NCI-H1105 treated with DMSO at 0.1 percent for 48 hours (cell line): ENCODE measurements at places on chromosomes 1 and 21.

- no peak for DNase-seq
Measured at GRCh38 chr1:229385853-229386456, 43.1 kb upstream of the CCSAP start.

- no peak for DNase-seq
Measured at GRCh38 chr21:31511258-31511657, 148.2 kb upstream of the SOD1 start.

DNA sequence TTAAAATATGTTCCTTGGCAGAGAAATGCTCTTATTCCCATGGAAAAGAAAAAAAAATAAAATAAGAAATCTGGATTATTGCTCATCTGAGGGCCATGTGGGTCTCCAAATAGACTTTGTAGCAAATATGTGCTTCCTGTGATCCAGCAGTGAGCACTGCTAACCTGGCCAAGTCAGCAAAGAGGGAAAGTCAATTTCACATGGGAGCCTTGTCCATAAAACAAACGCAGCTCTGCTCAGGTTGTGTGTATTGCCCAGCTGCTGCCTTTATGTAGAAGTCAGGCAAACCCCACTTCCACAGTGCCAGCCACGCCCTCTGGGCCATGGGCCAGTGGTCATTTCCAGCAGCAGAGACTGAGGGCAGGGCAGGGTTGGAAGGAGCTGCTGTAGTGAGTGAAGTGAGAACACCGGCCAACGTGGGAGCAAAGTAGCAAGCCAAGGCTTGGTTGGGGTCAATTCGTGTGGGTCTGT is 174.3 kb downstream of the LYPLAL1 start:
- no peak for DNase-seq

- DNase-seq: no peak
Measured at GRCh38 chr1:18608534-18608933, 22.1 kb upstream of the PAX7 start.

GRCh38 chr1:233085566-233085965 is 135.2 kb downstream of the NTPCR start:
- DNase-seq: no peak

GRCh38 chr1:198523182-198523950 is 17.1 kb downstream of the ATP6V1G3 start:
- DNase-seq: no peak

- no peak for DNase-seq
Measured at GRCh38 chr1:59179673-59180072, 117.2 kb upstream of the FGGY start.

DNA sequence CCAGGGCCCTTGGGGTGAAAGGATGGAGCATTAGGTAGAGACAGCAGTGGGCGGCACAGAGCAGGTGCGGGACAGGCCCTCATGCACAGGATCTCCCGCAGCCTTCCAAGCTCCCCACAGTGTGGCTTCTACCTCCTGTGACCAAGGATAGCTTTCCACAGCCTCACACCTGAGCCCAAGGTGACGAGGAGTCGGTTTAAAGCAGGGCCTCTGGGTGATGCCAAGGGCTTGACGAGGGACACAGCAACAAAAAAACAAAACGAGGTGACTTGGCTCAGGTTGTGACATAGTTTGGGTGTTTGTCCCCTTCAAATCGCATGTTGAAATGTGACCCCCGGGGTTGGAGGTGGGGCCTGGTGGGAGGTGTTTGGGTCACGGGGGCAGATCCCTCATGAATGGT is 15.3 kb downstream of the RSPH1 start:
- DNase-seq: no peak

DNA sequence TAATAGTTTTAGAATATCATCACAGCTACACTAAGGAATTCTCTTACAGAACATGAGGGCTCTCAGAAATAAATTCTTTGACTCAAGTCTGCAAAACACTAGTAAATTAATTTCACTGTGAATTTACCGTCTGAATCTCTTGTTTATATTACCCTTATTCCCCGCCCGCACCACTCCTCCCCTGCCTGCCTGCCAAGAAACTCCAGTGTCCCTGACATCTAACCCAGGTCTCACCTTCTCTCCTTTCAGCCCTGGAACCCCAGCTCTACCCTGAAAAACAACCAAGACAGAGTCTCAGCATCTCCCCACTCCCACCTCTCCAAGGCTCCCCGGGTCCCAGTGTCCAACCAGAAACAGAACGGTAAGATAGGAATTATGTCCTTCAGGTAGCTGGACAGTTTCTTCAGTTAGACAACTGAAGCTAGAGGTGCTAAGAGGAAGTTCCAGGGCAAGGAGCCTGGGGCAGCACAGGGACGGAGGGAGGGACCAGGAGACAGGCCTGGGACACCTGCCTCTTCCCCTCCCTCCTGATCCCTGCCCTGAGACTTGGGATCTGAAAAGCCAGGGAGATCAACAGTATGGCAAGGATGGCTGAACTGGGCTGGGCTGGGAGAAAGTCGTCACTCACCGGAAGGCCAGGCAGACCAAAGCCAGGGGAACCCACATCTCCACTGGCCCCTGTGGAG is 15.4 kb downstream of the COL16A1 start:
- no peak for DNase-seq

- no peak for DNase-seq
Measured at GRCh38 chr21:28427394-28428022, 565.2 kb downstream of the LTN1 start.

DNA sequence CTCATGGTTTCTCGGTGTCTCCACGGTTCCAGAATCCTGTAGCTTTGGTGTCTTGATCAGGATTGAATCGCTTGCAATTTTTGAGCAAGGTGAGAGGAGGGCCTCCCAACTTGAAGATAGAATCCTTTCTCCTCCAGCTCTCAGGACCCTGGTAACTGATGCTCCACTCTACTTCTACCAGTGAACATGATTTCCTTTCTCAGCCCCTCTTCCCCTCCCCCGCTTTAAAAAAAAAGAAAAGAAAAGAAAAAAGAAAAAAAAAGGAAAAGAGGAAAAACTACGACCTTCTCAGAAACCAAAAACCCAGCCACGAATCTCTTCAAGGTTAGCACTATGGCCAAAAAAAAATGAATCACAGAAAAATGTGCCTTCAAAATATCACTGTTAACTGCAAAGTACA is 1.2 kb downstream of the ARHGEF11 start:
- no peak for DNase-seq

DNA sequence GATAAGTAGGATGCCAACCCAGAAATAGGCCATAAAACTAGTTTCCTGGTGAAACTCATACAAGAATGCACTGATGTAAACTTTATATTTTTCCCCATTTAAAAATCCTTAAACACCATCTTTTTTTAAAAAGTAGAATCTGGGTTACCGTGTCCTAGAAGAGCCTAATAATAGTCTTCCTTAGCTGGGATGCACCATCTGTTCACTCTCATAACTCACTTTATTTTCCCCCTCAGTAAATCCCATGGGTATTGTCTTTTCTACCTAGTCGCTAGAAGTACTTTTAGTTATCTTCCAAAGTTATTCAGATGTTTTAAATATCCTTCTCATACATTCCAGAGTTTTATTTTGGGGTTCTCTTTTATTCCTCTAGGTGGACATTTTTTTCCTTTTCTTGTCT is 250.2 kb downstream of the PLA2G4A start:
- DNase-seq: no peak

DNA sequence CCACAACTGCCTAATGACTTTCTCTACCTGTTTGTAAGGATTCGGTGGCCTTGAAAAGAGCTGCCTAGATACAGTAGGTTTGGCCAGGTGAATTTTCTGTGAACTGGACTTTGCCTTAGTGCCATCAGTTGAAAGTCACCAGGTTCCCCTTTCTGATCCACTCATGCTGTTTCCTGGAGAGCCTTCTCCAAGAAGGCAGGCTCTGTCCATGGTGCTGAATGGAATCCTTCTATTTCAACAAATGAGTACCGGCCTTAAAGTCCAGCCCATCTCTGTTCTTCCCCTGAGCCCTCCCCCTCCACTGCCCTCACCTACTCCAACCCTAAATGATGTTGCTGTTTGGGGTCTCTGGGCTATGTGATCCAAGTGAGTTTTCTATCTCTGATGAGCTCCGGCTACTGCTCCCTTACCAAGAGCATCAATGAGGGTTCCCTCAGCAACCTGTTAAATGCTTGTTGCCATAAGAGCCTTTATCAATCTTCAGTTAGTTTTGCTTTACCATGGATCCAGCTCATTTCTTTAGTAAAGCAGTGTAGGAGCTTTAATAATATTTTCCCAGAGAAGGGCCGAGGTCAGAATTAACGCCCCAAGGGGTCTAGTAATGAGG is 500.4 kb downstream of the PTPRU start:
- no peak for DNase-seq

GRCh38 chr1:17369466-17369865 is 2.5 kb upstream of the PADI6 start:
- DNase-seq: no peak
